HepG2 (cell line): ENCODE measurements at places on chromosomes 13 and 19. TPM values are rescaled to one million over a fixed set of nuclear protein-coding genes. Genes with fewer than 3 reads are reported as not detected.

DNA sequence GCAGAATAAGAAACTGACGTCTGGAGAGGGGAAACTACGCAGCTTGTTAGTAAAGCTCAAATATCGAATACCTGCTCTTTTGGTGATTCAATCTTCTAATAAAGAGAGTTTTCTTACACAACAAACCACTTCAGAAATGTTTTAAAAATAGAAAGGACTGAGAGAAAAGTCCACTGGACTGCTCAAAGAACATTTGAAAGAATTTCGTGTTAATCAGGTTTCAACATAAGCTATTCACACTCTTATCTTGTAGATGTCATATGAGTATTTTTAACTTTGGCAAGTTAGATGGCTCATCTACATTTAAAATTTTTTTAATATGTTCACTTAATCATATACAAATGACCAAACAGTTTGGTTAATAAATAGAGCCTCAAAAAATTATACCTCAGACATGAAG lies 95.6 kb upstream of the FAM216B start:
- DNase-seq, result no peak

DNA sequence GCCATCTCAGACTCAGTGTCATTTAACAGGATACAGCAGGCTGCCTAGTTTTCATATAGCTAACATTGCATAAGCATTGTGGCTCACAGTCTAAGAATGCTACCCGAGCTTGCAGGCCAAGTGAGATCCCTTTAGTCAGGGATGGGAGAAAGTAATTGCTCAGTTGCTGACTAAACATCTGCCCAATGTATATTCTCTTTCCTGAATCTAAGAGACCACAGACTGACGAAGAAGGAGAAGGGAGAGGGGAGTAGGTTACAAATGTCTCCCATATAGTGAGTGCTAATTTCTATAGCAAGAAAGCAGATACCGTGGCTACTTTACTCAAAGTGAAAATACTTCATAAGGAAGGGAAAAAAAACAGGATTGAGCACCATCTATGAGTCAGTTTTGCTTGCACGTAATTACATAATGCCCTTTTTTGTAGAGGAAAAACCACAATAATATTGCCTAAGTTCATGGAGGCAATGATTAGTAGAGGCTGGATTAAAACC lies 453.9 kb downstream of the COG6 start:
- DNase-seq, result no peak

Gene DCLK1
- total RNA-seq, result not detected in 2 replicates

GRCh38 chr13:51894239-51894638 lies 32.5 kb downstream of the CCDC70 start:
- DNase-seq, result no peak

GRCh38 chr13:21796775-21797514 lies 126.1 kb downstream of the FGF9 start:
- DNase-seq, result no peak

DNA sequence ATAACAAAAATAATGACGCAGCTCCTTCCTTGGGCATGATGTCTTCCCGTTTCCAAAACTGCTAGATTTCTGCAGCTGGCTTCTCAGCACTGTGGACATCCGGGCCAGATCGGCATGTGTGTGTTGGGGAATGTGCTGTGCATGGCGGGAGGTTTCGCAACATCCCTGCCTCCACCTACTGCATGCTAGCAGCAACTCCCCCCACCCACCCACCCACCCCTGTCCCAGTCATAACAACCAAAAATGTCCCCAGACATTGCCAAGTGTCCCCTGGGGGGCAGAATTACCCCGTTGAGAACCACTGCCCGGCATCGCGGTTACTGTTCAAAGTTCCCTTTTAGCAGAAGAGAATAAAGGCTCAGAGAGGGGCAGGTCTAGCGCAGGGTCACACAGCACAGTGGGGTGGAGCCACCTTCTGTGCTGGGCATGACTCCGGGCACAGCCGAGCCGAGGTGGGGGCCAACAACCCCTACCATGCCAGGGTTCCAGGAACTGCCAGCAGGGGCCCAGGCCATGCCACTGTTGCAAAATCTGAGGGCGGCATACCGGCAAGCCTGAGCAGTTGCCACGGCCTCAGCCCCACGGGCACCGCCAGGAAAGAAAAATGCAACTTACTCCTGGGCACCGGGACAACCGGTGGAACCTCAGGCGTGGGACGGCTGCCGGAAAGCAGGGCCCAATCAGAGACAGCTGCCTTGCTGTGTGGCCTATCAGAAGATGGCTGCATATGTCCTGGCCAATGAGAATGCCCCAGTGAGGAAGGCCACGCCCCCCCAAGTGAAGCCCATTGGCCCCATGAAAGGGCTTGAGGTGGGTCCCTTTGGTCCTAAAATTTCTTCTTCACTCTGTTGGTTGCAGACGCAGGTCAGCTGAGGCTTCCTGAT lies 22.5 kb upstream of the NFIC start:
- peak; percentile 86 for DNase-seq

Gene NLRP5
- total RNA-seq, result not detected in 2 replicates

GRCh38 chr19:17254636-17255035 lies 8.9 kb upstream of the NR2F6 start:
- DNase-seq, result no peak

Gene IZUMO2
- not detected in 2 replicates for total RNA-seq
